Caco-2 (cell line): ENCODE measurements at places on chromosomes 6 and 20.

DNA sequence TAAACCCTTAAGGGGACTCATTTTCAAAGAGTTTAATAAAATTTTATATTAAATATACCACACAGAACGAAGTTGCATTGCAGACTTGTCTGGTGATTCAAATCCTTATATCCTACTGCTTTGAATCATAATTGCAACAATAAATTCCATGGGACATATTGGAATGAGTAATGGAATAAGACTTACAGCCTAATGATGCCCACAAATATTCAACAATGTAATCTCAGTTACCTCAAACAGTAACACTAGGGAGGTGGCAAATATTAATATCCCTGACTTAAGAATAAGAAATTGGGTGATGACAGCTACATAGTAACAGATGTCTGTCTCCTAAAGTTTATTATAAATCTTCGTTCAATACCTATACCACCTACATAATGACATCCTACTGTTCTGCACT is 52.6 kb downstream of the BMP5 start:
- no peak for DNase-seq

DNA sequence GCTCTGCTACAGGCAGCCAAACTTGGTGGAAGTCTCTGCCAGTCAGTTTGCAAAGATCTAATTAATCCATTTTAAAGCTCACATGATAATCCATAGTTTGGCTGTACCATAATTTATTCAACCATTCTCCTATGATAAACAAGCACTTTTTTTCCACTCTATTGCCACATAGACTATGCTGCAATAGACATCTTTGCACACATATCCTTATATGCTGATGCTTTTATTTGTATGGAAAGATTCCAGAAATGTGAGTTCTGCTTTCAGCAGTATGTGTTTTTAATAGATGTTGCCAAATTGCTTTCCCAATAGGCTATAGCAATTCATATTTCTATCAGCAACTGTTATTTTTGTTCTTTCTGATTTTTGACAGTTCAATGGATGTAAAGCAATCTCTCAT is 628.0 kb downstream of the KIF16B start:
- DNase-seq, result no peak

DNA sequence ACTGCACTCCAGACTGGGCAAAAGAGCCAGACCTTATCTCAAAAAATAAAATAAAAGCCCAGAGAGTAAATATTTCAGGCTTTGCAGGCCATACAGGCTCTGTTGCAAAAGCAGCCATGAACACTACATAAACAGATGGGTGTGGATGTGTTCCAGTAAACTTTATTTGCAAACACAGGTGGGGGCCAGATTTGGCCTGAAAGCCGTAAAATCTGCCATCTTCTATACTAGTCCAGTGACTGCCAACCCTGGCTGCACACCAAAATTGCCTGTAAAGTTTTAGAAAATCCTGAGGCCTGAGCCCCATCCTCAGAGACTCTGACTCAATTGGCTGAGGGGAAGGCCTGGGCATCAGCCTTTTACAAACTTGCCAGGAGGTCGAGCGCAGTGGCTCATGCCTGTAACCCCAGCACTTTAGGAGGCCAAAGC is 103.6 kb downstream of the ZMYND8 start:
- no peak for DNase-seq

DNA sequence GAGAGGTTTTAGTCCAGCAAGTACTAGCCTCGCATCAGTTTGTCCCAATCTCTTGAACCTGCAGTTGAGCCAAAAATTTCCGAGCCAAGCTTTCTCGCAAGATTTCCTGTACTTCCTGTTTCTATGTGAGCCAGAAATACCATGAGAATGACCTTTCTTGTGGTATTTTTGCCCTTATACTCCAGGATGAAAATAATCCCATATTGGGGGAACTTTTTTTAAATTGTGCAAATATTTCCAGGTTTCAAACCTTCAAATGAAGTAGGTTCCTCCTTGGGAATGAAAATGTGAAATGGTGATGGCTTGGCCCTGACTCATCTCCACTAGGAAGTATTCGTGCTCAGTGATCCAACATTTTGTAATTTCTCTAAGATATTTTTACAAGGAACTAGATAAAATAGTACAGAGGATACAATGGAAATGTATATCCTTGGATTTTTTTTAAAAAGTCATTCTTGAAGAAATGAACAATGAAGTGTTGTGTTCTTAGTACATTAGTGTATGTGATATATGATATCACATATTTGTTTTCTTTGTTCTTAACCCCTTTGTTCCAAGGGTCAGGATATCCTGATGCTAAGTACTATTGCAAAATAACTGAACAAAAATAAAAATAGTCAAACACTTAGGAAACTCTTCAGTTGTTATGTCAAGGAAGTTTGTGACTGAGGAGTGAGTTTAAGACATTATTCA is 184.0 kb downstream of the PDE7B start:
- no peak for DNase-seq

- DNase-seq, result no peak
Observed at GRCh38 chr6:118780668-118781067, 113.3 kb upstream of the ASF1A start.

DNA sequence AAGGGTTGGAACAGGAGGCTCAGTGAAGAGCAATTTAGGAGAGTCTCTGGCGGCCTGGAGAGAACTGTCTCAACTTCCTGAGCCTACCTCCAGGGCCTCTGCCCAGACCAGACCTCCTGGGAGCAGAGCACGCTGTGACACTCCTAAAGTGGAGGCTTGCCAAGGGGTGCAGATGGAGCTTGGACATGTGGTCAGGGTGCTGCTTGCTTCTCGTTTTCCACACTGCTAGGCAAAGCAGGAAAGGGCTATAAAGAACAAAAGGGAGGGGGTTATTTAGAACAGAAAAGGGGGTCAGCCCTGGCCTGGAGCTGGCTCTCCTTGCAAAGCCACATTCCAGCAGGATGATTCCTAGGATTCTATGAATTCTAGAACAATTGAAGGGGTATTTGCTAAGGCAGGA is 145.7 kb upstream of the GGTLC1 start:
- no peak for DNase-seq

GRCh38 chr20:50392138-50392866 is 117.9 kb upstream of the PTPN1 start:
- DNase-seq, result no peak

- no peak for DNase-seq
Observed at GRCh38 chr6:155782320-155782731, 326.7 kb upstream of the NOX3 start.

- no peak for DNase-seq
Observed at GRCh38 chr6:12246900-12247299, 43.3 kb upstream of the EDN1 start.

DNA sequence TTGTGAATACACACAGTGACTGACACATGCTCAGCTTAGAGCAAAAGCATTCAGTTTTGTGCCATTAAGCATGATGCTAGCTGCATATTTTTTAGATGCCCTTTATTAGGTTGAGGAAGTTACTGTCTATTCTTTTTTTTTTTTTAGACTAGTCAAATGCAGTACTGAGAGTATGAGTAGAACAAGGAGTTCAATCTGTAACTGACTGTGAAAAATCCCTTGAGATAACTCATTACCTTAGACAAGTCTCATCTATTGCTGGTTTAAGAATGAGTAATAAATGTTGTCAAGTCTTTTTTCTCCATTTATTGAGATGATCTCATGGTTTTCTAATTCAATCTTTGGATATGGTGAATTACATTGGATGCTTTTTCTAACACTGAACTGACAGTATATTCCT is 23.2 kb downstream of the AHI1 start:
- DNase-seq, result no peak

DNA sequence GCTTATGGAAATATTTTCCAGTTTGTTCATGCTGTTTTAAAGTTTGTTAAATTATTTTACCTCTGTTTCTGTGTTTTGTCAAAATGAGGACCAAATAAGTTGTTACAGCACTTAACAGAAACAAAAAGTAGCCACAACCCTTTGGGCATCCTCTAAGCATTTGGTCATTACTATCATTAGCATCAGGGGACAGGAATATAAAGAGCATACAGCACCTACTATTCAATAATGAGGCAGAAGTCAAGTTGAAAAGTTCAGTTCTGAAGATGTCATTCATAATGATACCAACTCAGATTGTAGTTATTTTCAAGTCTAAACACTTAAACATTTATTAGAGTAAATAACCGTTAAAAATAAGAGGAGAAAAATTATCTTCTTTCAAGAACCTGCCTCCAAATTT is 862.3 kb upstream of the FLRT3 start:
- DNase-seq, result no peak

GRCh38 chr6:75376347-75377024 is 91.9 kb upstream of the TMEM30A start:
- no peak for DNase-seq

- DNase-seq, result no peak
Observed at GRCh38 chr6:129667034-129667433, 42.9 kb downstream of the ARHGAP18 start.

DNA sequence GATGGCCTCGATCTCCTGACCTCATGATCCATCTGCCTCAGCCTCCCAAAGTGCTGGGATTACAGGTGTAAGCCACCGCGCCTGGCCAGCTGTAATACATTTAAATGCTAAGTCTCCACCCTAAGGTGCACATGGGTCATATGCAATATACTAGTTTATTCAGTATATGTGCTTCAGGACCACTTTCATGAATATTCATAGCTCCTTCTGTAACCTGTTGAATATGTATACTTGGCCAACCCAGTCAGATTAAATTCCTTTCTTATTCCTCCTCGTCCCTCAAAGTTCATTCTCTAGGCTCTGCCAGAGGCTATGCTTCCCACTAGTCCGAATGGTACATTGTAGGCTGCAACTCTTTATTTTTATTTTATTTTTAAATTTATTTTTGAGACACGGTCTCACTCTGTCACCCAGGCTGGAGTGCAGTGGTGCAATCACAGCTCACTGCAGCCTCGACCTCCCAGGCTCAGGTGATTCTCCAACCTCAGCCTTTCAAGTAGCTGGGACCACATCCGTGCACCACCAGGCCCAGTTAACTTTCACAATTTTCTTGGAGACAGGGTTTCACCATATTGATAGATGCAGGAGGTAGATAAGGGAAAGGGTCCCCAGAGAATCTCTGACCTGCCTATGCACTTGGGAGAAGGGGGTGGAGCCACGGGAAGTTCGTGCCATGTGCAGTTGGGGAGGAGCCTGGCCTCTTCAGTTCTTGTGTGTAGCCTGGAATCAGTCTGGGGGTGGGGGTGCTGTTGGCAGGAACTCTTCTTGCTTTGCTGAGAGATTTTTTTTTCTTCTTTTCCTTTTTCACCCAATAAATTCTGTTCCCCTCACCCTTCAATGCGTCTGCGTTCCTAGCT is 41.3 kb upstream of the DDR1 start:
- DNase-seq, result no peak

DNA sequence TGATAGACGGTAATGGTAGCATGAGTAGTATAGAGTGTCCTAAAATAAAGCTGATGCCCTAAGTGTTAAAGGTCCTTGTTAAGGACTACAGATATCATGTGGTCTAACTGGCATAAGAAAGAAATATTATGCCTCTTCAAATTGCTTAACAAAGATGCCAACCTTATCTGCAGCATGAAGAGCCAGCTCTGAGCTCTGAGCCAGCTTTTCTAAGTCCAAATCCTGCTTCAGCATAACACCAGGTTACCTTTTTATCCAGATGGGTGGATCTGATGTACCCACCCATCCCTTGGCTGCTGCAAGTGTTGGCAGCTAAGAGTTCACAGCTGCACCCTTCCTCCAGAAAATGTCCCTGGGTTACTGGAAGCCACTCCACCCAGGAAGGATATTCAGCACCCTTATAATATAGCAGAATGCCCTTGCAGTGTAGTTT is 83.8 kb downstream of the TENT5A start:
- DNase-seq, result no peak

DNA sequence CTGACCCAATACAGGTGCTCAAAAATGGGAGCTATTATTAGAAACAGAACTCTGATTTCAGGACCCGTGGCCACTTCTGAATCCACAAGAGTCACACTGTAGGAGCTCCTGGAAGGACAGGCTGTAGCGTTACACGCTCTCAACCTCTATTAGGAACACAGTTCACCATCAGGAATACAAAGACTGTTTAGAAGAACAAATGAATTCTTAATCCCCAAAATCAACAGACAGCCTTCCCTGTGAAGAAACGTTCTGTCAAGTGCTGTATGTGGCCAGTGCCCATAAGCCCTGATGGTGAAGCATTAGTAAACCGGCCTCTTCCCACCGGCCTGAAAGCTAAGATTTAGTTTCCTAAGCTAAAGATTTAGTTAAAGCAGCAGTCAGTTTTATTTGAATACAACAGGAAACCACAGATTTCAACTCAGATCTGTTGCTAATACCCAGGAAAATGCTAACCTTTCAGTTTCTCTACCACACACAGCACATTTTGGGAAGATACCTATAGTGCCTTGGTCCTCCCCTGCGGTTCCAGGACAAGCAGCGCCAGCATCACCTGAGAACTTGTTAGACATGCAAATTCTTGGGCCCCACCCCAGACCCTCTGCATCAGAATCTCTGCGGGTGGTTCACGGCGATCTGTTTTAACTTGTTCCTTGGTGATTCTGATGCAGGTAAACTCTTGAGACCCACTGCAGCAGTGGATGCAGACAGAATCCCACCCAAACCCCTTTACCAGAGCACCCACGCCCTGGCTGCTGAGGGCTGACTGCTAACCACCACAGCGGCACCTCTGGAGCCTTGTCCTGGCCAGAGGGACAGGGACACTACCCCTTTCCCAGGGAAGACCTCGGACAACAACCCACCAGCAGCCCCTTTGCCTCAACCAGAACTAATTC is 33.4 kb downstream of the MTRES1 start:
- DNase-seq, result no peak

DNA sequence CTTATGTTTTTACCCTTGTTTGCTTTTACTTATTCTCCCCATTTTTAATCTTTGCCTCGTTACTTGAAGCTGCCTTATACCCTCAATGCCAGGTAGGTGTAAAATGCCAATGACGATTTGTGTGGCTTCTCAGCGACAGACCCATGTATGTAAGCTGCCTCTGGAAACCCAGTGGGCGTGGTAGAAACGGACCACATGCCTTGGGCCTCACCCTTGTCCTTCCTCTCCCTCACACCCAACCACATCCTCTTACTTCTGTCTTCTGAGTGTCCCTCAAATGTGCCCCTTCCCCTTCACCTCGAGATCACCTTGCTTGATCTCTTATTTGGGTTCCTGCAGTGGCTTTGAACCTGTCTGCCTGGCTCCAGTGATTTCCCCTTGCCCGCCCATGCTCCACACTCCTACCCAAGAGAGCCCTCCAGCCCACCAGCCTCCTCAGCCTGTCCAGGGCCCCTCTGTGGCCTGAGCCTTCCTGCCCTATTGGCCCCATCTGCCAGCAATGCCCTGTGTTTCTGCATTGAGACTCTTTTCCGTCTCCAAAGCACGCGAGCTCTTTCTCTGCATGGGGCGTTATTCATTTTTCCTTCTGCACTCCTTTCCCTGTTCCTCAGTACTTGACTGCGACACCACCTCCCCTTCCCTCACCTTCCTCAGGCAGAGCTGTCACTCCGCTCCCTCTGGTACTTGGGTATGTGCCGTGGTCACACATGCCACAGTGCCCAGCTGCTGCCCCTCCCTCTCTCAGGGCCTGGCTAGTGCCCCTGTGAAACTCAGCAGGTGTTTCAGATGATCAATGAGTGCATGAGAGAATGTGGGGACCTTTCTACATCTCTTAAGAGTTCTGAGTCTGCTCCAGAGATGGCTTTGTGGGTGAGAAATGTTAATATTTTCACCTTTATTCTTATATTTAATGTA is 115.4 kb downstream of the SLX4IP start:
- DNase-seq, result no peak
